ENCODE measurements at places on chromosomes 3 and 15.

- DNase-seq: no peak
Measured at GRCh38 chr15:61083788-61084134, 145.3 kb downstream of the RORA start.

GRCh38 chr3:48446043-48446424 lies 503 bp upstream of the ATRIP start:
- DNase-seq: no peak

DNA sequence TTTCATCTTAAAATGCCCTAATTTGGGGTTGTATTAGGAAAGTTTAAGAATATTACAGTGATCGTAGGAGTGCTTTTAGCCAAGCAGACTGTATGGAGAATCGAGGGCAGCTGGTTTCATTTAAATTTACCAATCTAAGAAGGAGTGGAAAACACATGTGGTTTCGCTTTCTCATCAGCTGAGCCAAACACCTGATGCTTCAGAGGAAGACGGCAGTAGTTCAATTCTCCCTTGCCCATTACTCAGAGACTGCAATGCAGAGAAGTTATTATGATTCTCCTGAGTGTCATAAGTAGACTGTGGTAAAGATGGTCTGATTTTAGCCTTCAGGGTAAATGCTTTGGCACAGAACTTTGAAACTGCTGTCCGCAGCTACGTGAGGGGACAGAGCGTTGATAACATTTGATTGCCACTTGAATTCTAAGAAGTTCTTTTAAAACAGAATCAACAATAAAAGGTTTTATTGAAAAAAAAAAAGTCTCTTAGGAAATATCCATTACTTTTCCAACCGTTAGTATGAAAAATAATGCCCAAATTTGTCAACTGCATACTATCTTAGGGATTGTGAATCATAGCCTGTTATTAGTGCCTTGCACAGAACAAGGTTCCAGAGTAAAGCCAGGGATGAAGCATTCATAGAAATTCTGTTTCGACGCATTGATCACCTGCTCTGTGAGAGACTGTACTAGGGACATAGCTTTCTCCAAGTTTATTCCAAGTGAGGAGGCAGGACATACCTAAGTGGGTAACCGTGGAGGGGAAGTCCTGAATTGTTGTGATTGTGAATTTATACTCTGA lies 25.6 kb downstream of the LYSMD4 start:
- DNase-seq: no peak

DNA sequence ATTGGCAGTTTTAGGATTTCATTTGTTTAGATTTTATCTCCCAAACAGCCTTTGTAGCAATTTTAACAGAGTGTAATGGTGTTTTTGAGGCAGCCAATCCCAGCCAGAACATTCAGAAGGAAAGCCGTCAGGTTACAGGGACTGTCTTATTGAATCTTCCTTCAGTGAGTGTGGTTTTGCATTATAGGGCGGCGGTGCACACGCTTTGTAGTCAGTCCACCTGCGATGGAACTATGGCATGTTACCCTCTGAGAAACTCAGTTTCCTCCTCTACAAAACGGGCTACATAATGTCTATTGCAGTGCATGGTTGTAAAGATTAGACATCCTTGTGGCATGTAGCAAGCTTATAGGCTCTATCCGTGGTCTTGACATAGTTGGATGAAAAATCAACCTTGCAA lies 1.0 kb downstream of the LRRC28 start:
- no peak for DNase-seq

DNA sequence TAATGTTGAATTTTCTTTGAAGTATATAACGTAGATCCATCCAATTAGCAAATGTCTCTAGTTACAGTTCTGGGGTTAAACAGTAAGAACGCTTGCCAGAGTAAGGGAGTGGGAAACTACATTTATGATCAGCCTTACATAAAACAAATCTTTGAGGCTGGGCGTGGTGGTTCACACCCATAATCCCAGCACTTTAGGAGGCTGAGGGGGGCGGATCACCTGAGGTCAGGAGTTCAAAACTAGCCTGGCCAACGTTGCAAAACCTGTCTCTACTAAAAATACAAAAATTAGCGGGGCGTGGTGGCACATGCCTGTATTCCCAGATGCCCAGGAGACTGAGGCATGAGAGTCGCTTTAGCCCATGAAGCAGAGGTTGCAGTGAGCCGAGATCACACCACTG lies 50.1 kb upstream of the GATM start:
- DNase-seq: no peak

DNA sequence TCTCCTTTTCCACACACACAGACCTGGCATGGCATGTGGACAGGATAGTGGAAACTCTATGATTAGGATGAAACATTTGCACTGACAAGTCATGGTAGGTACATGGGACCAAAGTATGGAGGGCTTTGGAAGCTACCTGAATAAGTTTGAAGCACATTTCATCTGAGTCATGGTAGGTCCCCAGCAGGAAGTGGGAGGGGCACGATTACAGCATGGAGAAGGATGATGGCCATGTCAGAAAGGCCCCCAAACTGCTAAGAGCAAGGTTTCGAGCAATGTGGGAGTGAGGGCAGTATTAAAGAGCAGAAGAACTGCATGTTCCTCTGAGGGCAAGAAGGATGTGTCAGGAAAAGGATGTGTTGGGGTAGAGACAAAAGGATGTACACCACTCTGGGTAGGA lies 51.5 kb upstream of the CSTA start:
- DNase-seq: no peak

GRCh38 chr15:65286069-65286703 lies 497 bp downstream of the PARP16 start:
- no peak for DNase-seq

DNA sequence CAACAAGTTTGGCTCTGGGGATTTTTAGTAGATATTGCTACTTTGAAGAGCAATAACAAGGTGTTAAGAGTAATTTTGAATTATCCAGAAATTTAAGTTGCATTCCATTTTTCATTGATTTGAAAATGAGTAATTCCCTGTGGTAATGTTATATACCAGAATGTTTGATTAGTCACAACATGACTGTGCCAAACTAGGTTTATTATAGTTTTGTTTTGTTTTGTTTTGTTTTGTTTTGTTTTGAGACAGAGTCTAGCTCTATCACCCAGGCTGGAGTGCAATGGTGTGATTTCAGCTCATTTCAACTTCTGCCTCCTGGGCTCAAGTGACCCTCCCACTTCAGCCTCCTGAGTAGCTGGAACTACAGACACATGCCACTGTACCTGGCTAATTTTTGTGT lies 40.7 kb downstream of the CNOT10 start:
- DNase-seq: no peak

GRCh38 chr3:19229086-19229485 lies 80.8 kb downstream of the KCNH8 start:
- no peak for DNase-seq

DNA sequence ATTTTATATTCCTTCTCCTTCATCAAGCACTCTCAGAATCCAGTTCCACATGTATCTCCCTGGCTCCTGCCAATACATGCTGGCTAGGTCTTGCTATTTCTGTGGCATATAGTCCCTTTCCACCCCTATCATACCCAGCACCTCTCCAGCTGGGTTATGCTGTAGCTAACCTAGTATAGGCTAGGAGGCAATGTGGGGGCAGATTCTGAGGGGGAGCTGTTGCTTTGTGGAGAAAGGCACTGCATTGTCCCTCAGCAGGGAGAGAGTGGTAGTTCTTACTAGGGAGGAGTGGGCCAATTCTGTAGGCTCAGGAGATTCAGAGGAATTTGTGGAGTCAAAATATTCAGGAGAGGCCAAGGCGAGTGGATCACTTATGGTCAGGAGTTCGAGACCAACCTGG lies 39.4 kb upstream of the UBL7 start:
- DNase-seq: no peak

- no peak for DNase-seq
Measured at GRCh38 chr3:47950453-47951169, 65.6 kb downstream of the MAP4 start.

DNA sequence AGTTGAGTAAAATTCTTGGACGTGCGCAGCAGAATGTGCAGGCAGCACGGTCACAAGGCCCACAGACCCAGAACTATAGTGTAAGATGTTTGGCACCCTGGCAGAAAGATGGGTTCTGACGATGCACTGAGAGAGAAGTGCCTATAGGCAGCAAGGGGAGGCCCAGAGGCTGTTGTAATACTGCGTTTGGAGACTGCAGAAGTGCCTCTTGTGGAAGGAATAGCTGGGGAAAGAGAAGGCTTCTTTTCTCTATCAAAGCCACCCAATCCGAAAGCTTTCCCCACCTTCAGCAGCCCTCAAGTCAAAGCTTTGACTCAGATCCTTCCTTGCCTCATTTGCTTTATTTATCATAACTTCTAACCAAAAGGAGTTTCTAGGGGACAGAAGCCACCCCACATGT lies 5.2 kb upstream of the SIN3A start:
- DNase-seq: no peak

DNA sequence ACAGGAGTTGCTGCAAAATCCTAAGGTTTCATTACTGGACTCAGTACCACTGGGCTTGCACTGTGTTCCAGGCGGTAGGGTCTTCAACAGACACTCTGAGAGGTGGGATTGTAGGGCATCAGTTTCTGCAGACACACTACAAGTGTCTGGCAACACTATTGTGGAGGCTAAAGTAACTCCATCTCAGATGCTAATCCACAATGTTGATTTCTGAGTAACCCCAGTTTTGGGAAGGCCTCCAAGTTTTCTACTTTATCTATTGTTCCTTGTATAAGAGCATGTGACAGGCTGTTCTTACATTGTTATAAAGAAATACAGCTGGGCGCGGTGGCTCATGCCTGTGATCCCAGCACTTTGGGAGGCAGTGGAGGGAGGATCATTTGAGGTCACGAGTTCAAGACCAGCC lies 2.5 kb upstream of the ABHD5 start:
- DNase-seq: no peak

DNA sequence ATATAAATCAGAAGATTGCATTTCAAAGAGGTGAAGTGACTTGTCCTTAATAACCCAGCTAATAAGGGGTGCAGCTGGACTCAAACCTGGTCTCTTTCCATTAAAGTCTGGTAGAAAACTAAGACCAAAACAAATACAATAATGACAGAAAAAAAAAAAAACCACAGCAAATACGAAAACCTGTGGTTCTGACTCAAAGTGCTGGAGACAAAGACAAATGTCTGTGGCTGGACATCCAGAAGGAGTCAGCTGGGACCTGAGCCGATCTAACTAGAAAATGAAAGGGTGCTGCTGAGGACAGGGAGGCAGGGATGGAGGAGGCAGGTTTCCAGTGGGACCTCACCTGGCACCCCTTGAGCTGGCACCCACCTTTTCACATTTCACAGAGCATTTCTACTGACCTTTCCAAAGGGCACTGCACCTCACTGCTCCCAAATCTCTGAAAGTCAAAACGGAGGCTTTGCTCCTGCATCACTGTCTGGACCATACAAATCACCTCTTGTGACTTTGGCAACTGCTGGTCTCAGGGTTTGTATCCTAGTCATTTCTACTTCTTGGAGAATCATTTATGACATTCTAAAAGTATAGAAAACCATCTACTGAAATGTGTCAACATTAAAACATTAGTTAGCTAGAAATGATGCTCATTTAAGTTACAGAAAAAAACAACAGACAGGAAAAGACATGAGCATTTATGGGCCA lies 61.7 kb downstream of the CCNL1 start:
- DNase-seq: no peak

DNA sequence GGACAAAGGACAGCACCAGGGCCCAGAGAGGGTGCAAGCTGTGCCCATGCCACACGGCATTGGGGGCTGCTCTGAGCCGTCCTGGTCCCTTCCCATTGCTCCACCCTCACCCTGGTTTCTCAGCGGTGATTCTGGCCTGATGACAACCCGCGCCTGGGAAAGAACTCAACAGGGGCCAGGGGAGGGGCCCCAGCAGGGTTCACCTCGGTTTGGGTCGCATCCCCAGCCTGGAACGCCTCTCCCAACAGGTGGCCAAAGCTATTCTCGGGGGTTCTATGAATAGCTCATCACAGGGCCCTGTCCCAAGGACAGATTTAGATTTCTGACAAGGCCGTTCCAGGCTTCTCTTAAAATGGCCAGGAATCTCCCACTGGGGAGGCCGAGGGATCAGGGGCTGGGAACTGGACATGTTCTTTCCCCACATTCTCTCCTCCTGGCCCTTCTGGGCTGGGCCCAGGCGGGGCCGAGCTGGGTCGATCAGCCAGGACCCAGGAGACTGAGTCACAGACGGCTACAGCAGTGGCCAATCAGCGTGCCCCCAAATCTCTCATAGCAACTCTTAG lies 17.9 kb downstream of the GRIP2 start:
- DNase-seq: no peak

- no peak for DNase-seq
Measured at GRCh38 chr3:48899273-48899672, 591 bp upstream of the SLC25A20 start.

DNA sequence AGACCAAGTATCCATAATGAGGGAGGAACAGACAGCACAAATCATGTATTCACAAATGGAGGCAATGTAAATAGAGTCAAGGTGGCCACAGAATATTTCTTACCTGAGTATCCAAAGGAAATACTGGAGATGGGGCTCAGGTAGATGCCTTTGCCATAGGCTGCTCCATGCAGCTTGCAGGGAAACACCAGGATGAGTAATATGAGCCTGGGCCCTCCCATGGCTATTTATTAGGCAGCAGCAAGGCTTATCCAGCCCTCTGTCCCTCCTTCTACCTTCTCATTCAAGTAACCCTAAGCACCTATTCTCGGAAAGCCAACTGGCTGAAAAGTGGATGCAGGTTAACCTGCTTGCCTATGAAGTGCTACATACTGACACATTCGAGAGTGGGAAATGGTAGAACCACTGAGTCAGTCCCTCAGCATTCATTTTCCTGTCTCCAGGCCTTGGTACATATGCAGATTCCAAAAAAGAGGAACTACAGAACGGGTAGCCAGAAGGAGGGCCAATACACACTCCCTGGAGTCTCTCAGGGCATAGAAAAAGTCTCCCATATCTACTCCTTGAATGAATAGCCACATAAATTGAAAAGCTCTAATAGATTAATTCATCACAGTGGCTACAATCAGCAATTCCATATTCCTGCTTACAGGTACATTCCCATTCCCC lies 18.3 kb upstream of the PKM start:
- DNase-seq: no peak

GRCh38 chr15:41892621-41893421 lies 1.0 kb downstream of the SPTBN5 start:
- no peak for DNase-seq

- no peak for DNase-seq
Measured at GRCh38 chr3:184459355-184459754, 79.5 kb downstream of the CHRD start.

DNA sequence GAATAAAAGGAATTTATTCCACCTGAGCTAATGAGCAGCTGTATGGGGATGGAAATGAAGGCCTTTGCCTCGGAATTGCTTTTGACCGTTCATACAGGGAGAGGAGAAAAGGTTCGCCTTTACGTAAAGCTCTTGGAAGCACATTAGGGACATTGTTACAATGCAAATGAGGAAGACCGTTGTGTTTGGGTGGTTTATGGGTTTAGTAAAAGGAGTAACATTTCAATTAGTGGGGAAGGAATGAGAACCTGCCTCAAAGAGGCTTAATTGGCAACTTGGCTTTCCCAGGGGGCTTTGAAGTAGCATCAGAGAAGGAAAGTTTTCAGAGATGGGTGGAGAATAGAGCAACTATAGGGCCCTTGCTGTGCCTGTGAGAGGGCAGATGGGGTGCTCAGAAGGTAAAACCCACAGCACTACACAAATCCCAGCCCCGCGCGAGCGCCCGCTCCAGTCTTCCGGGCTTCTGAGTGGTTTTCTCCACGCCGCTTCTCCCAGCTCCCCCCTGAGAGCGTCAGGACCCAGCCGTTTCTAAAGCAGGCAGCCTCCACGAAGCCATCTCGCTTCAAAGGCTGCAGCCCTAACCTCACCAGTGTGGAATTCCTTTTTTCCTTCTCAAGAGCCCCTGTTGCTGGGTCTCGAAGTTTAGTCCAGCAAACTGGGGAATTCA lies 192.0 kb upstream of the HES1 start:
- no peak for DNase-seq
